Stimulated activated CD4-positive, alpha-beta T cell treated with anti-CD3 and anti-CD28 coated beads, Interleukin-12 subunit alpha, Interleukin-12 subunit beta, amount 100 ng/mL, for 24 hours (primary cell): ENCODE measurements at places on chromosomes 2 and 18.

GRCh38 chr2:11553661-11554398 is 20.0 kb downstream of the GREB1 start:
- no peak for DNase-seq

- DNase-seq = no peak
Observed at GRCh38 chr2:223786943-223787342, 50.4 kb downstream of the AP1S3 start.

DNA sequence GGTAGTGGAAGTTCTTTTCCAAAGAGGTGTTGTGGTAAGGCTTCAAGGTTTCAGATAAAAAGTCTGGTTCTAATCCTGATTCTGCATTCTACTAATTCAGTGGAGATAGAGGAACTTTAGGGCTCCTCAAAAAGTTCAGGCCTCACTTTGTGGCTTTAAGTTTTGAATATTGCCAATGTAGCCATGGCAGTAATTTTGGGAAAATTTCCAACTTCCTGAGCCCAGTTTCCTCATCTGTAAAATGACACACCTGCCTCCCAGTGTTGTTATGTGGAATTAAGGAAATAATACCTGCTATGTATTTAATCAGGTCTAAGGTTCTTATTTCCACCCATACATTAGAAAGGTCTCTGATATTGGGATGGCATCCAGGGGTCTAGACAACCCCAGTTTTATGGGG is 147.6 kb upstream of the ITGA6 start:
- no peak for DNase-seq

DNA sequence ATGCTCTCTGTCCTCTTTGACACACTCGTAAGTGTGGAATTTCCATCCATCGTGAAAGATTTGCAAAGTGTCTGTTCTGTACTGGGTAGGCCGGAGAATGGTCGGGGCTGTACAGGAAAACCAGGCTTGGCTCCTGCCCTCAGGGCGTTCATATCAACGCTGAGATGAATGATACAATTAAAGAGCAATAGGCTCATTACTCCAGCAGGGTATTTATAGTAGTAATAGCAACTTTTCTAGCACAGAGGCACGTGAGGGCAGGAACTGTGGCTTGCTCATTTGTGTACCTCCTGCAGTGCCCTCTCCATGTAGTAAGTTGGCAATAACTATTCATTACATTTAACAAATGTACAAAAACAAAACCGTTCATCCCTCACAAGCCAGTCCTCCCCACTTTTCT is 5.3 kb upstream of the NCK2 start:
- no peak for DNase-seq

GRCh38 chr2:110837446-110838409 is 105.4 kb downstream of the ACOXL start:
- no peak for DNase-seq

GRCh38 chr18:46319783-46320182 is 215.6 kb downstream of the HAUS1 start:
- no peak for DNase-seq

DNA sequence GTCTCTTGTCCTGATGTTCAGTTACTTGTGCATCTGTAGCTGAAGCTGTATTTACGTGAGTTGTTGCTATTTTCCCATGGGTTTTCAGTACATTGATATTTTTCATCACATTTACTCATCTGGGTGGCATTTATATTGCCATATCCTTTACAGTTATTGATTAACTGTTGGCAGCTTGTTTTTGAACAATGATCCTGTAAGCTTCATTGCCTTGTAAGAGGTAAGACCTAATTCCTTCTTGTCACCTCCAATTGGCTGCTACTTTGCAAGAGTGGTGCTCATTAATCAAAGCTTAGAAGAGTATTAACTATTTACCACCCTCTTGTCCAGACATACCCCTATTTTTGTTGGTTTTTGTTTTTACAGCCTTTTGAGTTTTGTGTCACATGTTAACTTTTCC is 74.8 kb downstream of the COA5 start:
- no peak for DNase-seq

- no peak for DNase-seq
Observed at GRCh38 chr2:9318461-9319337, 104.6 kb downstream of the ITGB1BP1 start.

DNA sequence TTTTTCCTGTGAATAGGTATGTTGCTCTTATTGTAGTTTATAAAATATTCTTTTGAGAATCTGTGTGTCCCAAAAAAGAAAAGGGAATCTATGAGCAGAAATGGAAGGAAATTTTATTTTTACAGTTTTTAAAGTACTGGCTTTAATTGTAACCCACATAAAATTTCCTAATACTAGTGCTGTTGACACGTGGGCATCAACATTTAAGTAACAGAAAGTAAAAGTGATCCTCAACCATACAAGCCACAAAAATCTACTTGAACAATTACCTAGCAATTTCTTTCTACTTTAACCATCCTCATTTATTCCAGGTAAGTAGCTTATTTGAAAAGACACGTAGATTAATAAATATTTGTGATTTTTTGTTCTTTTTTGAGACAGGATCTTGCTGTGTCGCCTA is 62.0 kb downstream of the MAP3K20 start:
- no peak for DNase-seq

DNA sequence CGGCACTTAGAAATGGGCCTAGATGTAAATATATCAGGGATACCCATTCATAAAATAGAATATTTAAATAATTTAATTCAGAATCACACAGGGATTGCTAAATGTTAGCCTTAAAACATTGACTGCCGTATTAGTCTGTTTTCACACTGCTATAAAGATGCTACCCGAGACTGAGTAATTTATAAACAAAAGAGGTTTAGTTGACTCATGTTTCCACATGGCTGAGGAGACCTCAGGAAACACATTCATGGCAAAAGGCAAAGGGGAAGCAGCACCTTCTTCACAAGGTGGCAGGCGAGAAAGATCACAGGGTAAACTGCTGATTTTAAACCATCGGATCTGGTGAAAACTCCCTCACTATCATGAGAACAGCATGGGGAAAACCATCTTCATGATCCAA is 223.6 kb upstream of the GULP1 start:
- DNase-seq = no peak

DNA sequence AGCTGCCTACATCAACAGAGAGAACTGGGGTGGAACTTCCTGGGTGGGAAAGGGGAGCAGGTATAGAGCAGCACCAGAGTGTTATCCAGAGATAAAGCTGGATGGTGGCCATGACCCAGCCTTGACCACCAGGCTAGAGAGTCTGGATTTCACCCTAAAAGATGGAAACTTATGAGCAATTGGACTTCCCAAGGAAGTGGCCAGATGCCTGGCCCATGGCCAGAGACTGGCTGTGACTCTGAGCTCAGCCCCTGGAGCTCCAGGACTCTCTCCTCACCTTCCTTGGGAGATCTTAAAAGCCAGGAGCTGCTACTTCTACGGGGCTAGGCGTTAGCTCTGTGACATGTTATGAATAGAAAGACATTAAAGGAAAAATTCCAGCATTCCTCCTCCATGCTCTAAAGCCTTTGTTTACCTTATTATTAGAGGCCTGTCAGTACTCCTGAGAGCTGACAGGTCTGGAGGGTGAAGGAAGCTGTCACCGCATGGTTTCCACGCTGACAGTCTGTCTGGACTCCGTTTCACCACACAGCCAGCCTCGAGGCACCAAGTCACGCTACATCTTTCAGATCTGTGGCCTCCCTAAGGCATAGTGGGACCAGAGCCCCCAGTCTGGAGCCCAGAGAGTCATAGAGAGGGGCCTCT is 260.0 kb upstream of the SIX2 start:
- DNase-seq = no peak

DNA sequence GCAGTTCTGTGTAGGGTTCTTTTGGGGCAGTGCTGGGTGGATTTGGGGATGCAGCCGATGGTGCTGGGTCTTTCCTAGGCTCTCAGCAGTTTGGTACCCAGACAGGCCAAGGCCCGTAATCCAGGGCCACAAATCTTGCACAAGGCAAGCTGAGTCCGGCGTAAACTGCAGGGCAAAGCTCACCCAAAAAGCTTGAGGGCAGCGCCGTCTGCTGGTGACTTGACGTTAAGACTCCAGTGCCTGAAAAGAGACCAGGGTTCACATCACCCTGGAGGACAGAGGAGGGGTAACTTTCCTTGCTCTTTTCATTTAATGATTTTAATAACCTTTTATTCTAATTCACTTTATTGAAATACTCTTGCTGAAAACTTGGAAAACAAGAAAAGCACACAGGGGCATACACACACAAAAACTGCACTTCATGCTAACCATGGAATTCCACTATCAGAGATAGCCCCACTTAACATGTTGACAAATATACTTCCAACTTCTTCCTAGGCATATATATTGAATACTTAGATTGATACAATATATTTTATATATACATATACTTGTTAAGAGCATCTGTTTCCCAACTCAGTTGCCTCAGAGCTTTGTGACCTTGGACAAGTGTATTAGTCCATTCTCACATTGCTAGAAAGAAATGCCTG is 38.9 kb downstream of the CNGA3 start:
- peak; percentile 47 for DNase-seq

DNA sequence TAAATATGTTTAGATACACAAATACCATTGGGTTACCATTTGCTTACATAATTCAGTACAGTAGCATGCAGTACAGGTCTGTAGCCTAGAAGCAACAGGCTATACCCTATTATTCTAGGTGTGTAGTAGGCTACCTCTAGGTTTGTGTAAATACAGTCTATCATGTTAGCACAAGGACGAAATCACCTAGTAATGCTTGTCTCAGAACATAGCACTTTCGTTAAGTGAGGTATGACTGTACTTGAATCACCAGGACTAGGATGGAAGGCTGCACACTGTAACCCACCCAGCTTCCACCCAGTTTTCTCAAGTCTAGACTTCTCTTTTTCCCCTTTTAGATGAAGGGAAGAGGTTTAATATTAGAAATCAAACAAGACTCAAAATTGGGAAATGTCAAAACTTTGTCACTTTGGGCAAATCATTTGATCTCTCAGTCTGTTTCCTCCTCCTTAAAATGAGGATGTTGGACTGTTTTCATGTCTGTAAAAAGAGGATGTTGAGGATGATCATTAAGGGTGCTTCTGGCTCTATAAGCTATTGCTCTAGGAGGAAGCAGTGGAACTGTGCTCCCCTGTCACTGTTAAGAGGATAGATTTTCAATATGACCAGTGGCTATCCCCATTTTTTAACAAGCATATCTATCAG is 3.7 kb upstream of the SOCS6 start:
- no peak for DNase-seq

DNA sequence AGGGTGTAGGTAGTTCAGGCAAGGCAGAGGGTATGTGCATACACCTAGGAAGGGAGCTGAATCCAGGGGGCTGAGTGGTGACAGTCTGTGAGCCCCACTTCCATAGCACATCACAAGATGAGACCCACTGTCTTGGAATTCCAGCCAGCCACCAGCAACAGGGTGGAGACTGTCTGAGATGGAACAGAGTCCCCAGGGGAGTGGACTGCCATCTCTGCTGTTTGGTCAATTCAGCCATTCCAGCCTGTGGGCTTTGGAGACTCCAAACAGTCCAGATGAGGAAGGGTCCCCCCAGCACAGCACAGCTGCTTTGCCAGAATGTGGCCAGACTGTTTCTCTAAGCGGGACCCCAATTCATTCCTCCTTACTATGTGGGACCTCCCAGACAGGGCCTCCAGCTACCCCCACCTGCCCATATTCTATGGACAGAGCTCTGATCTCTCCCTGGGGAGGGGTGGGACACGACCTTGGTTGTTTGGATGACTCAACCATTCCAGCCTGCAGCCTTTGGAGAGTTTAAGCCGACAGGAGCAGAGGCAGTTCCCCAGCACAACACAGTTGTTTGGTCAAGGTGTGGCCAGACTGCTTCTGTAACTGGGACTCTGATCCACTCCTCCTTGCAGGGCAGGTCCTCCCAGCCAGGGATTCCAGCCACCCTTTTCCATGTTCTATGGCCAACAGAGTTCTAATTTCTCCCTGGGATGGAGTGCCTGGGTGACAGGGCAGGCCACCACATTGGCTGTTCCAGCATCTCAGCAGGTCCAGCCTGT is 178.0 kb downstream of the RND3 start:
- no peak for DNase-seq

DNA sequence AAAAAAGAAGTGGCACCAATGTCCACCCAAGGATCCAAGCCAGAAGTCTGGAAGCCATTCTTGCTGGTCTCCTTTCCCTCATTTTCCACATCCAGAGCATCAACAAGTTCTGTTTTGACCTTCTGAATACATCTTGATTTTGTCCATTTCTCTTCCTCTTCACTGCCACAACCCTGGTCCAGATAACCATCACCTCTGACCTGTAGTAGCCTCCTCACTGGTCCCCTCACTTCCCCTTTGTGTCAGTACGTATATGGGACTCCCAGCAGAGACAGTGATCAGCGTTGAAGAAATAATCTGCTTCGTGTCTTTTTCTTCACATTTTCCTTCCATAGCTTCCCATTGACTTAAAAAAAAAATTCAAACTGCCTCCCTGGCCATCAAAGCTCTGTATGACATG is 109.3 kb upstream of the SP5 start:
- DNase-seq = no peak

GRCh38 chr2:156445296-156446220 is 9.4 kb downstream of the GPD2 start:
- no peak for DNase-seq

GRCh38 chr2:100262555-100263320 is 59.6 kb downstream of the LONRF2 start:
- DNase-seq = peak; percentile 55

DNA sequence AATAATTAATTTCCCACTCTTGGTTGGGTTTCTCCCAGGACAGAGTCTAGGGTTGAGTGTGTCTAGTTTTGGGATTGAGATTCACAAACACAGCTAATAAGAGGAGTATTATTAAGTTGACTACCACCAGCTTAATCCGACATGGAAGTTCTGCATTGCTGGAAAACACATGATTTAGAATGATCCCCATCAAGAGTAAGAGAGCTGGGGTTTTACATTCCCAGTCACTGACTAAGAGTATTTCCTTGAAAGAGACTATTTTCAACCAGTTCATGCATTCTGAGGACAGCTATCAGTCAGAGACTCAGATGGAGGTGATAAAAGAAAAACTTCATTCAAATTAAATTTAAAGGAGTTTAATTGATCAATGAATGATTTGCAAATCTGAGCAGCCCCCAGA is 334.6 kb upstream of the LRATD1 start:
- no peak for DNase-seq

GRCh38 chr2:96207774-96208142 is 869 bp downstream of the STARD7 start:
- DNase-seq = no peak

GRCh38 chr18:1094409-1094808 is 189.7 kb downstream of the ADCYAP1 start:
- no peak for DNase-seq

GRCh38 chr2:173359231-173359630 is 4.6 kb downstream of the CDCA7 start:
- DNase-seq = no peak

GRCh38 chr2:85853499-85854165 is 35.2 kb downstream of the ST3GAL5 start:
- DNase-seq = no peak

- no peak for DNase-seq
Observed at GRCh38 chr2:16058256-16058655, 117.9 kb downstream of the MYCN start.
